Activated CD4-positive, alpha-beta memory T cell treated with anti-CD3 and anti-CD28 coated beads, Interleukin-2, amount 10 ng/mL, durations not matched to agents 7 days and 5 days (primary cell): ENCODE measurements at places on chromosomes 2 and 18. TPM values are rescaled to one million over a fixed set of nuclear protein-coding genes. Genes with fewer than 3 reads are reported as not detected.

GRCh38 chr2:72543497-72544216 is 282.2 kb downstream of the EXOC6B start:
- no peak for DNase-seq

MYO5B gene
- not detected for total RNA-seq

KCNS3 gene
- not detected for total RNA-seq

DNA sequence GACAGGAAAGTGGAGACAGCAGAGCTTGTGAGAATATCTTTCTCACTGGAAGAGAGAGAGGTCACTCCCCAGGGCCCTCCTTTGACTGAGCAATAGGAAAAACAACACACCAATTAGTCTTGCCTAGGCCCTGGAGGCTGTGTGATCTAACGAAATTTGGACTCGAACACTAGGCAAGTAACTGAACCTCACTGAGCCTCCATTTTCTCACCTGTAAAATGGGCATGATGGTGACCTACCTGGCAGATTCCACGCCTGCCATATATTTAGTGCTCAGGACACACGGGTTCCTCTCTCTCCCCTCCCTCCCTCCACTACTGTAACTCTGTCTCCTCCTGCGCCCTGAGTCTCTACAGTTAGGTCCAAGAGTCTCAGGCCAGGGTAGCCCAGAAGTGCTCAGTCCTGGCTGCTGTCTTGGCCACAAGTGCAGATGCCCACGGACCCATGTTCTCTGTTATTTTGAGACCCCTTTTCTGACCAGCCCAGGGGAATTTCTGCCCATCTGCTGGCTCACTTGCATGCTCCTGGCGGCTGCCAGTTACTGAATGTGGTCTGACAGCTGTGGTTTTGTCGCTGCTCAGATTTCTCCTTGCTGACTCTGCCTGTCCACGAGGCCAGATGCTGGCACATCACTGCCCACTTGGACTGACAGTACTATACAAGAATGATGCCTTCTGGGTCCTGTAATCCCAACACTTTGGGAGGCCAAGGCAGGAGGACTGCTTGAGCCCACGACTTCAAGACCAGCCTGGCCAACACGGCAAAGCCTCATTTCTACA is 9.6 kb upstream of the GIGYF2 start:
- no peak for DNase-seq

RAB6C gene
- not detected for total RNA-seq

- DNase-seq = no peak
Measured at GRCh38 chr2:7860693-7861092, 821.2 kb upstream of the ID2 start.

DNA sequence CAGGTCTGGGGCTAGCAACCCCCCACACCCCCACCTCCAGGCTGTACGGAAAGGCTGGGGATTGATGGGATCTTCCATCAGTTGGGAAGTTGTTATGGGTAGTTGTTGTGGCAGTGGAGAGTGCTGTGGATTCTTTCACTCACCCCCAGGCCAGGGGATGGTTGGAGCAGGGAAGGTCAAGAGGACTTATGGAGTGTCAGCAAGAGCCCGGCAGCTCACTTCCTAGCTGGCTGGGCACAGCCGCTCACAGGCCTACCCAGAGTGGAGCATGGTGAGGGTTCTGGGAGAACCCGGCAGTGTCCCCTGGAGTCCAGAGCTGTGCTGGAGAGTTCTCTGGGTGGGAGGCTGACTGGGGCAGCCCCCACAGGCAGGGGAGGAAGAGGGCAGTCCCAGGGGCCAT is 122.2 kb downstream of the MSH2 start:
- DNase-seq = no peak

- DNase-seq = no peak
Measured at GRCh38 chr2:222790932-222791331, 69.9 kb upstream of the ACSL3 start.

- no peak for DNase-seq
Measured at GRCh38 chr2:84319581-84319980, 139.5 kb downstream of the SUCLG1 start.

ABHD1 gene
- 0.20 TPM for total RNA-seq

- no peak for DNase-seq
Measured at GRCh38 chr2:101486258-101486701, 11.4 kb upstream of the RFX8 start.

- DNase-seq = no peak
Measured at GRCh38 chr2:24018241-24018640, 8.4 kb downstream of the MFSD2B start.

DNA sequence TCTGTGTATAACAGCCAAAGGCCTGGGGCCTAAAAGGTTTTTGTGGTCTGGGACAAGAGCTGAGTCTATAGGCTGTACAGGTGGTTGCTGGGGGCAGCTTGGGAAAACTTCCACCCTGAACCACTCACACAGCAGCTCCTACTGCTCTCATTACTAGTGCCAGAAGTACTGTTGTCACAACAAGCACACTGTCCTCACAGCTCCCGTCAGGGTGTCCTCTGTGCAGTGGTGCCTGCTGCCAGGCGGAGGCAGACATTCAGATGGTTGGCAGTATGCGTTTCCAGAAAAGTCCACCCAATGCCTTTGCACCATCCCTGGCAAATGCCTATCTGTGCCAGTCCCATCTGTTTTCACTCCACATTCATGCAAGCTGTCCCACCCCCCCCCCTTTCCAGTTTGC is 58.5 kb downstream of the EPAS1 start:
- DNase-seq = no peak

DNA sequence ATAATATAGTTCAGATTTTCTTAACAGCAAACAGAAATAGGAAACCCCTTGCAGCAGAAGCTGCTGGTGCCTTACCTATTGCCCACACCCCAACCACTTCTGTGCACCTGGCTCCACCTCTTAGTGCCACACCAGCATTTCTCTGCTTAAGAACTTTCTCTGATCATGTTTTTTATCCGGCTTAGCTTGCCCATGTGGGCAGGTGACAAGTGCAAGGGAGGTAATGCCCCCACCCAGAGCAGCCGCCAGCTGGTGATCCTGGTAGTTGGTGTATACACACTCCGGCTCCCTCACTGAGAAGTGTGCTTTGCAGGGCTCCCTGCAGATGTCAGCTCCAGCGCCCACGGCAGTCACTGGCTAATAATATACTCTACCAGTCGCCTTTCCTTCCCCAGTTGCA is 126.3 kb downstream of the ALPK2 start:
- DNase-seq = no peak

DNA sequence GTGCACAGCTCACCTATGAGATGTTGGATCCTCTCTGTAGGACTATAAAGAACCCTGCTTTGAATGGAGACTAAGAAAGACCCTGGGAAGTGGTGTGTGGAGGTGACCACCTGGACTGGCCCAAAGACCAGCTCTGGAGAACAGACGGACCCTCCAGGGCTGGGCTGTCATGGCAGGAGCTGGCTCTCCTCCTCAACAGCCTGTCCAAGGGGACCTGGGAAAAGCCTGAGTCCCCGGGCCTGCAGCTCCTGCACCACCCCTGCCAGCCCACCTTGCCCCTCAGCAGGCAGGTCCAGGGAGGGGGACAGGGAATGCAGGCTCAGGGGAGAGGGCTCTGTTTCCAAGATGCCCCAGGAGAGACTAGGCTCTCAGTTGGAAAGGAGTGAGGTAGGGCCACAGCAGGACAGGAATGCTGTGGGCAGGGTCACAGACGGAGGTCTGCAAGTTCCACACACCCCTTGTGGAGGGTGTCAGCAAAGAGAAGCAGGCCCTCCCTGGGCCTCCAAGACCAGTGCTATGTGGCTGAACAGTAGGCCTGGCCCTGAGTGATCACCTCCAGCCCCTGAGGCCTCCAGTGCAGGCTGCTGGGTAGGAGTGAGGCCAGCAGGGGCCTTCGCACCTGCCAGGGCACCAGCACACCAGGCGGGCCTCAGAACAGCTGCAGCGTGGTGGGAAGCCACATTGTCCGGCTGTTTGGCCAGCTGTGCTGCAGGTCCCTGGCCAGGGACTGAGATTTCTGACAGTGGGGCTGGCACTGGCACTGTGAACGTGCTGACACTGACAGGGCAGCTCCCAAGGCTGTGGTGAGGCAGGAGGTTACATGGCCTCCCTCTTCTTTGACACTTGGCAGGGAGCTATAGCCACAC is 86.4 kb upstream of the OTOS start:
- no peak for DNase-seq

GRCh38 chr2:178819147-178819875 is 12.1 kb upstream of the TTN start:
- no peak for DNase-seq

DNA sequence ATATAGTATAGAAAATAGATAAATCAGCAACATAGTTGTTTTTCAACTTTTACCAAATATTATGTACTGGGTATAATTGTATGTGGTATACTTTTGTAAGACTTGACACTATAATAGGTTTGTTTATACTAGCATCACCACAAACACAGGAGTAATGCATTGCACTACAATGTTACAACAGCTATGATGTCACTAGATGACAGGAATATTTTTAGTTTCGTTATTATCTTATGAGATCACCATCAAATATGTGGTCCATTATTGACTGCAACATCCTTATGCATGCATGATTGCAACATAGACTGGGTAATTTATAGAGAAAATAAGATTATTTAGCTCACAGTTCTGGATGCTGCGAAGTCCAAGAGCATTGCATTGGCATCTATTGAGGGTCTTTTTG is 678.4 kb upstream of the ZNF804A start:
- no peak for DNase-seq

DNA sequence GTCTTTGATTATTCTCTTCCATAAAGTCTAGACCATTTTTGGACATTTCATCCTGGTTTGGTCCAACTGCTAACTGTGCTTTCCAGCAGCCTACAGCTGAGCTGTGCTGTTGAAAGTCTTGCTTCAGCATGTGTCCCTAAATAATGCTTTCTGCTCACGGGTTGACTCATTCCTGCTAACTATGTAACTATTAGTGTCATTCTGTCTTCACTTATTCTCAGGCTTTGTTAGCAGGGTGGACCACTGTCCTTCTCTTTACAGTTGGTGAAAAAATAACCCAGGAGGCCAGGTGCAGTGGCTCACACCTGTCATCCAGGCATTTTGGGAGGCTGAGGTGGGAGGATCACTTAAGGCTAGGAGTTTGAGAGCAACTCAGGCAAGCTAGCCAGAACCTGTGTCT is 8.9 kb downstream of the ADAM23 start:
- DNase-seq = no peak

DNA sequence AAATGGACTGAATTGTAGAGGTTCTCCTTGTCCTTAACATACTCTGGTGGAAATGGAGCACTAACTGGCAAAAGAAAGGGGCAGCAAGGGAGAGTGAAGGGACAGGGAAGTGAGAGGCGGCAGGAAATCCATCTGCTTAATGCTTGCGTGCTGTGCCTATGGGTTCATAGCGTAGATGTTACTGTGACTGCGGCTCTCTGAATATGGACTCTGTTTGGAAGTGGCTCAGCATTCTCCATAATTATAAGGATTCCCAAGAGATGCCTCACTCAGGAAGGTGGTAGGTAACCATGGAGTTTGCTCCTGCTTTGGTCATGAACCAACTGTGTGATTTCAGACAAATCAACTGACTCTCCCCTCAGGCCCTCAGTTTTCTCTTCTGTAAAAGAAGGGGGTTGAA is 50.0 kb downstream of the MYO3B start:
- DNase-seq = no peak

- DNase-seq = no peak
Measured at GRCh38 chr2:169143998-169144397, 74.6 kb downstream of the DHRS9 start.

SFT2D3 gene
- total RNA-seq = 5.2 TPM

DNA sequence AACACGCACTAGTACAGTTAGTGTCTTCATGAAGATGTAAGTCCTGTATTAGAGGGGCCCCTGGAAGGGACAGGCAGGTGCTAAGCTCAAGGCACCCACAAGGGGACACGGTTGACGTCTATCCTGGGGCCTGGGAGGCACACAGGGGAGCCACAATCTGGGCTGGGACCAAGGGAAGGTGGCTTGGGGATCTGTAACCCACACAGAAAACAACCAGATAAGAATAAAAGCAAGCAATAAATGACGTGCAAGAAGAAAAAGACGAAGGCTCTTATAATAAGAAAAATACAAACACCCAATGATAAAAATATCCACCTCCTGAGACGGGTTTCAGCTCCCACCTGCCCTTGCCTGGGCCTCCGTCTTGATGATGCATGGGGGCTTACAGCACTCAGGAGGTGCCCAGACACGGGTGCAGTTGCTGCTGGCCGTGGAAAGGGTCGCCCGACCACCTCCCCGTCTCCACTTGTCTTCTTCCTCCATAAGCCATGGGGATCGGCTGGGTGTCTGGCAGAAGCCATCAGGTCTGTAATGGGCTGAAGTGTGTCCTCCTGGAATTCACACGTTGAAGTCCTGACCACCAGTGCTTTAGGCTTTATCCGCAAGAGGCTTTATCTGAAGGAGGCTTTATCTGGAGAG is 73.9 kb downstream of the TWIST2 start:
- DNase-seq = no peak

DNA sequence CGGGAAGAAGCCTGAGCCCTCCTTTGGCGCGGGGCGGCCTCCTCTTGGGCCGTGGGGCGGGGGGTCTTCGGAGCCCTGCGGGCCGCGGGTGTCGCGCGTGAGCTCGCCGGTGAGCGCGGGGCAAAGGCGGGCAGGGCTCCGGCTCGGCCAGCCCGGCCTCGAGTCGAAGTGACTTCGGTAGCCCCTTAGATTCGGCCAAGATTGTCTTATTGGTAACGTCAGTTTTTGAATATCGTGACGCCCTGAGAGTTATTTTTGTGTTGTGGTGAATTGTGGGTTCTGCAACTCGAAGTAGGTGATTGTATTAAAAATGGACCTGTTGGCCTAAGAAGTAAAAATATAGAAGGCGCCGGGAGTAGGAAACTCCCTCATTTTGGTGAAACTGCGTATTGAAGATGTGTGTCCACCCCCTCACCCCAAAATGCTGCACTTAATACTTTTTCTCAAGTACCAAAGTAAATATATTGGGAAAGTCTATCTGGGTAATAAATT is 669 bp downstream of the MARCHF7 start:
- DNase-seq = no peak

DNA sequence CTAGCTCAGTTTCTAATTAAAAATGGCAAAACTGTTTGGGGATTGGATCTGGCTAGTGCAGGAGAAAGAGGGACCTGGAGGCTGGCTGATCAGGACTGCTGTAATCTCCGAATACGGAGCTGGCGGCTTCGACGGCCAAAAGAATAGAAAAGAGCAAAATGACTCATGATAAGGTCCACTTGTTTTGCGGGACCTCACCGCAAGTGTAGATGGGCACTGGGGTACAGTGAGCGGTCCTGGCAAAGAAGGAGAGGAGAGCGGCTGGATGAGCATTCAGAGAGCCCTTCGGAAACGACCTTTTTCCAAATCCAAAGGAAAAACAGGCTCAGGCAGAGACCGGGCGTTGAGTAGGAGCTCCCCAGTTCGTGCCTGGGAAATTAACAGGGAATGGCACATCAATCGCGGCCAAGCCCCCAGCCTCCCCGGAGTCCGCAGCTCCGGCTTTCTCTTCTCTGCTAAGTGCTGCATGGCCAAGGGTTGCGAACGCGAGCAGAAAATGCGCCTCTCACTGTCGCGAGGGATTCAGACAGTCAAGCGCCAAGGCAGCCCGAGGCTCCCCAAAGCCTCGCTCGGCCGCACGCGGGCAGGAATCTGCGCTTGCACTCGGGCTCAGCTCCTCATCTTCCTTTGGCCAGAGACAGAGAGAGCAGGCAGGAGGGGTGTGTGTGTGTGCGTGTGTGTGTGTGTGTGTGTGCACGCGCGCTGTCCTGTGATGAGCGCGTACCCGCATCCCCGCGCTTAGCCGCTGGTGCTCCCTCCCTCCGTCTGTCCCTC is 1.8 kb downstream of the DCC start:
- DNase-seq = no peak

GRCh38 chr18:14097761-14098160 is 34.5 kb downstream of the ZNF519 start:
- no peak for DNase-seq

IL18RAP gene
- total RNA-seq = 7.2 TPM

GRCh38 chr2:75562513-75562864 is 1.8 kb upstream of the EVA1A start:
- no peak for DNase-seq
